ENCODE measurements at places on chromosomes 2 and 18. TPM values are rescaled to one million over a fixed set of nuclear protein-coding genes. Genes with fewer than 3 reads are reported as not detected.

DNA sequence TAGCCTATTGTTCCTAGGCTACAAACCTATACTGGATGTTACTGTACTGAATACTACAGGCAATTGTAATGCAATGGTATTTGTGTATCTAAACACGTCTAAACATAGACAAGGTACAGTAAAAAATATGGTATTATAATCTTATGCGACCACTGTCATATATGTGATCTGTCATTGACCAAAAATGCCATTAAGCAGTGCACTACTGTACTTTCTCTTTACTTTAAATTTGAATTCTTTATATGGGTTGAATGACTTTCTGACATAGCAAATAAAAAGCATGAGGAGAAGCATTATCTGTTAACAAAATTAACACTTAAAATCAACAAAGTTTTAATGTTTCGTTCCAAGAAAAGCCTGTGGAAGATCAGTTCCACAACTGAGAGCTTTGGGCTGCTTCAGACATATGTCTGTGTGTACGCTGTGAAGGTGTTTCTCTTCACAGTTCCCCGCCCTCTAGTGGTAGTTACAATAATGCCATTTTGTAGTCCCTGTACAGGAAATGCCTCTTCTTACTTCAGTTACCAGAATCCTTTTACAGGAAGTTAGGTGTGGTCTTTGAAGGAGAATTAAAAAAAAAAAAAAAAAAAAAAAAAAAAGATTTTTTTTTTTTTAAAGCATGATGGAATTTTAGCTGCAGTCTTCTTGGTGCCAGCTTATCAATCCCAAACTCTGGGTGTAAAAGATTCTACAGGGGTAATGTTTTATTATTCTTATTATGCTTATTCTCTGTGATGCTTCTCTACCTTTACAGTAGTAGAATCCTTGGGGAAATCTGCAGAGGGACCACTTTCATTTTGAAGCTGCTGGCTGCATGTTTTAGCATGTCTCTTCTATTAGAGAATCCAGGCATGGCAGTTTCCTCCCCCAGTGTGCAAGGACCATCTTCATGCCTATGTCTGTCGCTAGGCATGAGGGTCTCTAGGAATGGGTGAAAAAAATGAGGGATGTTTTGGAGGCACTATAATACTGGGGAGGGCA, 54.5 kb downstream of the SCN2A start:
- no peaks in the 10 kb centered on the region for H3K27me3 ChIP-seq
- no peaks in the 10 kb centered on the region for H3K4me1 ChIP-seq
- no peak overlapping the region for H3K4me3 ChIP-seq
- no peak overlapping the region for H3K27ac ChIP-seq
- peak; percentile 38 for DNase-seq

- H3K36me3 ChIP-seq, result no peaks in the 10 kb centered on the region
- DNase-seq, result no peak
- H3K4me3 ChIP-seq, result no peak overlapping the region
- H3K27me3 ChIP-seq, result no peaks in the 10 kb centered on the region
- no peak overlapping the region for H3K27ac ChIP-seq
Observed at GRCh38 chr2:34991508-34992274, 1363.9 kb upstream of the CRIM1 start.

DNA sequence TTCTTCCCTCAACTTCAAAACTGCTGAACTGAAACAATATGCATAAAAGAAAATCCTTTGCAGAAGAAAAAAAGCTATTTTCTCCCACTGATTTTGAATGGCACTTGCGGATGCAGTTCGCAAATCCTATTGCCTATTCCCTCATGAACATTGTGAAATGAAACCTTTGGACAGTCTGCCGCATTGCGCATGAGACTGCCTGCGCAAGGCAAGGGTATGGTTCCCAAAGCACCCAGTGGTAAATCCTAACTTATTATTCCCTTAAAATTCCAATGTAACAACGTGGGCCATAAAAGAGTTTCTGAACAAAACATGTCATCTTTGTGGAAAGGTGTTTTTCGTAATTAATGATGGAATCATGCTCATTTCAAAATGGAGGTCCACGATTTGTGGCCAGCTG, 8.4 kb downstream of the HOXD8 start:
- DNase-seq, result no peak
- no peaks in the 10 kb centered on the region for H3K36me3 ChIP-seq
- H3K4me1 ChIP-seq, result peaks cover 23% of the 10 kb centered on the region

Gene ITGA4
- 24.9 TPM for total RNA-seq

Gene APCDD1
- total RNA-seq, result 10.2 TPM

Gene ANKRD53
- total RNA-seq, result 1.8 TPM

Gene SCN9A
- 24.1 TPM for total RNA-seq

Data from upper lobe of left lung (tissue), 6 donors.